ENCODE measurements at places on chromosomes 1 and 21.
A peak's percentile ranks its signal among the peaks of the same experiment; 100 is the strongest.

DNA sequence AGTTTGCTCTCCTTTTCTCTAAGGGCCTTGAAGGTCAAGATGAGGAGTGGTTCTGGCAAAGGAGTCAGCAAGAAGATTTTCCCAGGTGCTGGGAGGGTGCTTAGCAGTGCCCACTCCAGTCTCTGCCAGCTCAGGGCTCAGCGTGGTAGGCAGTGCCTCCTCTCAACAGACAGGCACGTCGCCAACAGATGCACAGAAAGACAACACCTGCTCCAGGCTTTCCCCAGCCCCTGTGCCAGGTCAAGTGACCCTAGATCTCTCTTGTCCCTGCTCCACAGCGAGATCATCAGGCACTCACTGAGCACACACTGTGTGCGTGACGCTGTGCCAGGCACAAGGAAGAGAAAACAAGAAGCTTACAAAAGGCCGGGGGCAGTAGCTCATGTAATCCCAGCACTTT is 86.0 kb downstream of the CASZ1 start:
- DNase-seq, result no peak

GRCh38 chr1:156203331-156203730 is 9.4 kb downstream of the SLC25A44 start:
- DNase-seq, result no peak

GRCh38 chr1:44030605-44031251 is 534 bp downstream of the SLC6A9 start:
- DNase-seq, result peak; percentile 19

DNA sequence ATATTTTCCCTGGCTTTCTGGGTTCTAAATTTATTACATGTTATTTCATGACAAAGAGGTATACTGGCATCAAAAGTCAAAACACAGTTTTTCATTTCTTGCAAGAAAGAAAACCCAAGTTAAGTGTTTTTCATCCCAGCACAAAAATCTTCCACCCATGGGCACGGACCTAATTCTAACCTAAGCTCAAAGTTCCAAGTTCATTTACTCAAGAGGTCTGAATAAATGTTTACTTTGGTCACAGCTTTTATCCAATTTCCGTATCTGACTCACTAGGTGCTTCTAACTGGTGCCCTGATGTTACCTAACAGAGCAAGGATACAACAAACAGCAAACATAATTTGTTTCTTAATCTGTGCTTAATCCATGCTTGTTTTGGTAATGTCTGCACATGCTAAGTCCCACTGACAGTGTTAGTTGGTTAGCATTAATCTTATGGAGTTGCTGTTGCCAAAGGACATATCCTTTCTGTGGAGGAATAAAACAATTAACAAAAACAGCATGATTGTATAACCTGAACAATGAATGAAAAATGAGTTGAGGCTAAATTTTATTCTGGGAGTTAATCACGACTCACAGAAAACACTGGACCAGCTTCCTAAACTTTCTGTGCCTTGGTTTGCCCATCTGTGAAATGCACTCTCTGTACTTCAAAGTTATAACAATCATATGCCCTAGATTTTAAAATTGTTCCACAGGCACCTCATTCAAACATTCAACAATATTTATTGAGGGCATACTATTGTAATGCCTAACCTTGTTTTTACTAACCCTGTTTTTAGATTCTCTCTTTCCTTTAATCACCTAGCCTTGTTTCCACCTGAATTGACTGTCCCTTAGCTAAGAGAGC is 4.2 kb upstream of the CHD1L start:
- no peak for DNase-seq

DNA sequence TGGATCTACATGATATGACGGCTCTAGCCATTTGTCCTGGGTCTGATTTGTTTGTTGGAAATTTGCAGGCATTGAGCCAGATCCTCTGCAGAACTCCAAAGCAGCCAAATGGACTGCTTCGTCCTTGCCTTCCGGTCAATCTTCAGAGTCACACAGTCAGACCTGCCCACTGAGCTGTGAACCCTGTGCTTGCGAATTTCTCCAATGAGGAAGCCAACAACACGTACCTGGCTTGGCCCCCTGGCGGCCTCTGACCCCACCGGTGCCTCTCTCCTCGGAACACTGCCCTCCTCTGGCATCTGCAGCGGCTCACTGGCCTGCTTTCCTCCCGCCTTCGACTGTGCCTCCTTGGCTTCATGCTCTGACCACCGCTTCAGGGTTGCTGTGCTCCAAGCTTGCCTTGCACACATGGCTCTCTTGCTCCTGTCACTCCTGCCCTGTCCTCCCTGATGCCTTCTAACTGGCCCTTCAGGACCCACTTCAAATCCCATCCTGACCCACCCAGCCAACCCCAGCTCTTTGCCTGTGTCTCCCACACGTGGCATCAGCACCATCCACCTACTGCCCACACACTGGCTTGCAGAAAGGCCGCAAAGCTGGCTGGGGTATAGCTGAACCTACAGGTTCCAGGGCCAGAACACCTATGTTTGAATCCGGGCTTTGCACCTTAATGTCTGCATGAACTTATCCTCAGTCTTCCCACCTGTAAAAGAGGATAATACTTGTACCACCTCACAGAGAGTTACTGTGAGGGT is 128.2 kb downstream of the KCNN3 start:
- DNase-seq, result no peak

DNA sequence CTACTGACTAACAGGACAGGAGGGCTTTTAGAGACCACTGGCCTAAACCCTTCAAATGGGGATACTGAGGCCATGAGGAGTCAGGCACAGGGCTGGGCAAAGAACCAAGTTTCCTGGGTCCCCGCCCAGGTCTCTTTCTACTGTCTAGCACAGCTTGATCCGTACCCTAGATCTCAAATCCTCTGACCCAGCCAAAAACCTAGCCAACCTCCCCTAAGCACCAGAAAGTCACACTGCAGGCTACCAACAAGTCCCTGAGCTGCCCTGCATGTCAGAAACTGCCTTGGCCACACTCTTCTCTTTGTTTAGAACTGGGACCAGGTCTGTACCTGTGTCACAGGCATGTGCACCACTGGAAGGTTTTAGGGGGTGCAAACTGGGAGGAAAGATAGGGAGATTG is 33.6 kb downstream of the AHDC1 start:
- no peak for DNase-seq

DNA sequence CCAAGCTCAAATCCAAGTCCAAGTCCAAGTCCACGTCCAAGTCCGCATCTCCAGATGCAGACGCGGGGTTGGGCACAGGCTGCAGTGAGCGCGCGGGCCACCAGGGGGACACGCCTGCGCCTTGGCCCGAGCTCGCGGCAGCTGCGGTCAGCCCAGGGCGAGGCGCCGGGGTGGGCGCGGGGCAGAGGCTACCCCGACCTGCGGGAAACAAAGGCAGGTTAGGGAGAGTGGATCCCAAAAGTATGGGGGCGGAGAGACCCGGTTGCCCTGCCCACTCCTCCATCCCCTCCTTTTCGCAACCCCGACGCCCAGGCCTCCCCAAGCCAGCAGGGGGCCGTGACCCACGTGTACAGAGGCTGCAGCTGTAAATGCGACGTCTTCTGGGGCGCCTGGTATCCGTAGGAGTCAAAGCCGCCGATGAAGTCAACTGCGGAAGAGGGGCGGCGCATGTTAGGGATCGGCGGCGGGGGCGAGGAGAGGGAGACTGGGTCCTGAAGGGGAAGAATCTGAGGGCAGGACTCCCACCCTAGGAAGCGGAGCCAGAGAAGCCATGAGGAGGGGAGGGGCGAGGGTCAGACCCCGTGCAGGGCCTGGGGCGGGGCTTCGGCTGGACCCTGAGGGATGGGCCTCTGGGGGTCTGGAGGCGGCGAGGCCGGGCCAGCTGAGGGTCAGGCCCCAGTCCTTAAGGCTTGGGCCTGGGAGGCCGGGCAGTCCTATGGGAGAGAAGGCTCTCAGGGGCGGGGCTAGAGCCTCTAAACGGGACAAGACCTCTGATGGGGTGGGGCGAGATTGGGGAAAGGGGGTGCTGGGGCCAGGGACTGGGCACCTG is 58.0 kb downstream of the NKAIN1 start:
- DNase-seq, result no peak
